Breast epithelium (tissue), 4 donors: ENCODE measurements at places on chromosomes 16 and 17.

DNA sequence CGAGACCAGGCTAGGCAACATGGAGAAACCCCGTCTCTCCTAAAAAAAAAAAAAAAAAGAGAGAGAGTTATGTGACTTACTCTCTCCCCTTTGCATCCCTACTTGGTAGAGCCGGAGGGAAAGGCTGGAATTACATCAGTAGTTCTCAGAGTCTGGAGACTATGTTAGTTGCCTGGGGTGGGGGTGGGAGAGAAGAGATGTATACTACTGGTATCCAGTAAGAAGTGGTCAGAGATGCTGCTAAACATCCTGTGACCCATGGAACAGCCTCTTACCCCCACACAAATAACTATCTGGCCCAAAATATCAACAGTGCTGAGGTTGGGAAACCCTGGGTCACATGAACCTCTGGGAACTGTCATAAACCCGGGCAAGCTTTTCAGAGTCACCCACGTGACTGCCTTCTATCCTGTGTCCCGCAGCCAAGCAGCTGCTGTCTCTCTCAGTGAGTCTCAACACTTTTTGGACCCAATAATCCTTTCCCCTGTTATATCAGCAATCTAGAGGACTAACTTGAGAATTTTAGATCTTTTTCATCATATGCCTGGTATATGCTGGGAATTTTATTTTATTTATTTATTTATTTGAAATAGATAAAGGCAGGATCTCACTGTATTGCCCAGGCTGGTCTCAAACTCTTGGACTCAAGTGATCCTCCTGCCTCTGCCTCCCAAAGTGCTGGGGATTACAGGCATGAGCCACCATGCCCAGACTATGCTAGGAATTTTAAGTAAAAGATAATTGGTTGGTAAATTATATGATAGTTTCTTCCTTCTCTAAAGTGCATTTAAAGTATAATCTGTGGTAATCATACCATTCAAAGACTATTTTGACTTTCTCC, 8.7 kb downstream of the EIF1 start:
- H3K4me1 ChIP-seq: no peaks in the 10 kb centered on the region
- H3K36me3 ChIP-seq: no peaks in the 10 kb centered on the region
- H3K27me3 ChIP-seq: no peaks in the 10 kb centered on the region
- H3K4me3 ChIP-seq: no peak overlapping the region
- H3K27ac ChIP-seq: peak overlapping the region; percentile 72

DNA sequence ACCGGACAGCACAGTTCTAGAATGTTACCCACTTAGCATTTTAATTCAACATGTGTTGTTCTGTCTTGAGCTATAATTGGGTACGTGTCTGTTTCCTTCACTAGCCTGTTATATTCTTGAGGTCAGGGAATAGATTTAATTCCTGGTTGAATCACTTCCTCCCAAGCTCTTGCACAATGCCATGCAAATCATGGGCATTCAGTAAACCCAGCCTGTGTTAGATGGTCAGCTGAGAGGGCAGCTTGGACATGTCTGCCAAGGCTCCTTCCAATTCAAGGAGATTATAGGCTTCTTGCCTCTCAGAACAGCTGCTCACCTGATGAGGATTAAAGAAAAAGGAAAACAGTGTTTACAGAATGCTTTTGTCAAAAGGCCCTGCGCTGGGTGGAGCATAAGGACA, 12.6 kb downstream of the C1QTNF1 start:
- H3K36me3 ChIP-seq: no peaks in the 10 kb centered on the region
- H3K4me1 ChIP-seq: peaks cover 4% of the 10 kb centered on the region
- DNase-seq: no peak
- peak overlapping the region; percentile 38 for H3K27ac ChIP-seq
- H3K27me3 ChIP-seq: no peaks in the 10 kb centered on the region

DNA sequence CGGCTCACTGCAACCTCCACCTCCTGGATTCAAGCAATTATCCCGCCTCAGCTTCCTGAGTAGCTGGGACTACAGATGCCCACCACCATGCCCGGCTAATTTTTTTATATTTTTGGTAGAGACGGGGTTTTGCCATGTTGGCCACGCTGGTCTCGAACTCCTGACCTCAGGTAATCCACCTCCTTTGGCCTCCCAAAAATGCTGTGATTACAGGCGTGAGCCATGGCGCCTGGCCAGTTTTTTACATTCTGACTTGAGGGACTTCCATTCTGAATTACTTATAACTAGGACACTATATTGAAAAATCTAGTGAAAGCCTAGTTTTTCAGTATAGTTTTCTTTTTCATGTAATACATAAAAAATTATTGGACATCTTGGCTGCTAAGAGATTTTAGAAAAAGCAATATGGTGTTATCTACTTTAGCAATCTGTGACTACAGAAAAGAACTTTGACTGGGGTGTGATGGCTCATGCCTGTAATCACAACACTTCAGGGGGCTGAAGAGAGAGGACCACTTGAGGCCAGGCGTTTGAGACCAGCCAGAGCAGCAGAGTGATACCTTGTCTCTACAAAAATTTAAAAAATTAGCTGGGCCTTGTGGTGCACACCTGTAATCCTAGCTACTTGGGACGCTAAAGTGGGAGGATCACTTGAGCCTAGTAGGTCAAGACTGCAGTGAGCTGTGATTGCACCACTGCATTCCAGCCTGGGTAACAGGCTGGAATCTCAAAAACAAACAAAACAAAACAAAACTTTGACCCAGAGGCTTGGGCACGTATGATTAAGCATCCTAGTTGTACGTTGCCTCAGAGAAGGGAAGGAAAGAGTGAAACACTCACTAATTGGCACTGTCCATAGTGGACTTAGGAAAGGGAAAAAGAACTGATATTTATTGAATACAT, 26.8 kb upstream of the GOSR1 start:
- no peaks in the 10 kb centered on the region for H3K36me3 ChIP-seq
- no peak overlapping the region for H3K27ac ChIP-seq
- H3K4me1 ChIP-seq: no peaks in the 10 kb centered on the region
- DNase-seq: no peak

DNA sequence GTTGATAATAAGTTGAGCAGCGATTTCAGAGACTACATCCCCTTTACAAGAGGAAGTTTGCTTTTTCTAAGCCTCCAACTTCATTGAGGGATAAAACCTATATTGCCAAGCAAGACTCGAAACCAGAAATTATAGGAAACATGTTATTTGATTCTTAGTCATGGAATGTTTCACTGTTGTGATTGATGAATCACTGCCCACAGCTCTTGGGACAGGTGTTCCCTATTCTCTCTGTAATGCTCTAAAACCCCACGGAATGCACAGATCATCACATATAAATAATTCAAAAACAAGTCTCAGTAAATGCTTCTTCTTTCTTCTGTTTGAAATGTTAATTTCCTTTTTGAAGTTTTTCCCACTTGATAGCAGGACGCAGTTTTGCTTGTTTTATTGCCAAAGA, 809.5 kb upstream of the GOT2 start:
- no peaks in the 10 kb centered on the region for H3K4me1 ChIP-seq
- no peak for DNase-seq
- no peak overlapping the region for H3K27ac ChIP-seq
- no peaks in the 10 kb centered on the region for H3K36me3 ChIP-seq
- no peaks in the 10 kb centered on the region for H3K27me3 ChIP-seq
- H3K4me3 ChIP-seq: no peak overlapping the region

DNA sequence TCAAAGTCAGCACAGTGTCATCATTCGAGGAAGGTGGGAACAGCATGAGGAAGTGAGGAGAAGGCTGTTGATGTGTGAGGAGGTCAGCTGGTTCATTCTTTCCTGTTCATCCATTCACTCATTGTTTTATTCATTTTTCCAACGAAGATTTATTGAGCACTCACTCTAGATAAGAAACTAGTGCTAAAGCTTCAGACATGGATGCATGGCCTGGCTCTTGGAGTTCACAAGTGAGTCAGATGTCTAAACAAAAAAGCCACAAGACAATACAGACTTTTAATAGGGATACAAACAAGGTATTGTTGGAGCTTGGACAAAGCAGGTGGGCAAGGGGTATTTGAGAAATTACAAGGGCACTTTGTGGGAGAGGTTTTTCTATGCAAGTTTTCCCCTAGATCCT, 31.3 kb upstream of the MPHOSPH6 start:
- H3K4me3 ChIP-seq: no peak overlapping the region
- no peaks in the 10 kb centered on the region for H3K27me3 ChIP-seq
- H3K4me1 ChIP-seq: no peaks in the 10 kb centered on the region
- H3K27ac ChIP-seq: no peak overlapping the region
- H3K36me3 ChIP-seq: no peaks in the 10 kb centered on the region

DNA sequence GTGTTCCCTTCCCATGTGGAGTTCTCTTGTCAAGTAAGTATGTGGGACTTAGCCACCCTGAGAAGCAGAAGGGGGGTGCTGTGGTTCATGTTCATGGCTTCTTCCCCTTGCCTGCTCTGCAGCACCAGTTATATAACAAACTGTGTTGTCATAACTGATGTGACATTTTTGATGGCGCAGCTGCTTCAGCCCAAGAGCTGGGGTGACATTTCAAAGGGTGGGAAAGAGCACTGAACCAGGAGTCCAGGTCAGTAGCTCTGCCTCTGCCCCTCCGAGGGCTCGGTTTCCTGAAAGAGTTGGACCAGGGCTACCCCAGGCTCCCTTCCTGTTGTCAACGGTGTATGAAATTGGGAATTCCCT, 7.4 kb downstream of the GNAO1 start:
- peaks cover under 1% of the 10 kb centered on the region for H3K27me3 ChIP-seq
- H3K4me3 ChIP-seq: no peak overlapping the region
- no peak for DNase-seq
- H3K27ac ChIP-seq: no peak overlapping the region
- no peaks in the 10 kb centered on the region for H3K4me1 ChIP-seq
- H3K36me3 ChIP-seq: no peaks in the 10 kb centered on the region

GRCh38 chr16:8588682-8589056, 1.6 kb downstream of the TMEM114 start:
- DNase-seq: no peak
- H3K4me3 ChIP-seq: no peak overlapping the region
- H3K27ac ChIP-seq: no peak overlapping the region
- peaks cover 7% of the 10 kb centered on the region for H3K4me1 ChIP-seq

GRCh38 chr17:55773671-55774070, 22.8 kb downstream of the PCTP start:
- no peak overlapping the region for H3K4me3 ChIP-seq
- H3K36me3 ChIP-seq: no peaks in the 10 kb centered on the region
- no peak for DNase-seq

DNA sequence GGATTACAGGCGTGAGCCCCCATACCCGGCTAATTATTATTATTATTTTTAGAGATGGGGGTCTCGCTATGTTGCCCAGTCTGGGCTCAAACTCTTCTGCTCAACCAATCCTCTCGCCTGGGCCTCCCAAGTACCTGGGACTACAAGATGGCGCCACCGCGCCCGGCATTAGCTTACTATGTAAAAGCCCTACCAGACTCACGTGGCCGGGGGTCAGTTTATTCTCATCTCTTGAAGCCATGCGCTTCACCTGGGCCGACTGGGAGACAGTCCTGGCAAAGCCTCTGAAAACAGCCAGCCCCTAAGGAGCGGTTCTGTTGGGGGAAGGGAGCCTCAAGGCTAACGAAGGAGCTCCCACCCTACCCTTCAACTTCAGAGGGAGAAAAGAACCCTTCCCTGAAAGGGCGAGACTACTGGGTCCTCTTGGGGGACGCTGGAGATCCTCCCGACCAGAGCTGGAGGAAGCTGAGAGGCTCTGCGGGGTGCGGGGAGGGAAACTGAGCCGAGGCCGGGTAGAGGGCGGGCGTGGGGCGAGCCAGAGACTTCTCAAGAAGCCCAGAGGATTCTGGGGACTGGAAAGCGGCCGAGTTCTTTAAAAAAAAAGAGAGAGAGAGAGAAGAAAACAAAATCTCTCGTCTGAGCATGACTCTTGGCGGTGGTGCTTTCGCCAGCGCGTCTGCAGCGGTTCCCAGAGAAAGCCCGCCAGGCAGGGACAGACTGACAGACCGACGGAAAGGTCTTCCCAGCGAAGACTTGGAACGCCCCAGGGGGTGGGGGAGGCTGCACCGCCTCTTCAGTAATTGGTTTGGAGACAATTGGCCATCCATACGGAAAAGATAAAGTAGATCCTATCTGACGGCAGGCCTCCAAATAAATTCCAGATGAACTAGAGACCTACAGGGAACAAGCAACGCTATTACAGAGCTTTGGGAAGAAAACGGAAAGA, 5.6 kb upstream of the TUBG2 start:
- peak overlapping the region; percentile 85 for H3K27ac ChIP-seq
- no peaks in the 10 kb centered on the region for H3K4me1 ChIP-seq
- DNase-seq: peak; percentile 59
- no peaks in the 10 kb centered on the region for H3K27me3 ChIP-seq
- H3K4me3 ChIP-seq: peak overlapping the region; percentile 46
- H3K36me3 ChIP-seq: no peaks in the 10 kb centered on the region

- peak; percentile 73 for DNase-seq
- H3K4me1 ChIP-seq: no peaks in the 10 kb centered on the region
- no peaks in the 10 kb centered on the region for H3K36me3 ChIP-seq
- no peaks in the 10 kb centered on the region for H3K27me3 ChIP-seq
- no peak overlapping the region for H3K27ac ChIP-seq
- H3K4me3 ChIP-seq: no peak overlapping the region
These were observed 3.4 kb downstream of the SLC38A10 start for GRCh38 chr17:81291662-81292061.

DNA sequence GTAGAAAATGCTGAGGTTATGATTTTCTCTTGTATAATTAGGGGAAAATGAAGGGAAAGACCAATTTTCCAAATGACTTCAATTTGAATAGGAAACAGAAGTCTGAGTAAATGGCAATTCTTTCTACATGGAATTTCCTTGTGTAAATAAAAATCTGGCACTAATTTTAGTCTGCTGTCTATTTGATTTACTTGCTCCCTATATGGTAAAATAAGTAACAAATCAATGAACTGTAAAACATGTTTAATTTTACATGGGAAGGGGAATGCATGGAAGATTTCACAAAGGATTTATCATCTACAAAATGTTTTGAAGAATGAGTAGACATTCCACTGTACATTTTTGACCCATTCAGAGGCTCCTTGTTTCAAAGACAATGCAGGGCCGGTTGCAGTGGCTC, 811.6 kb upstream of the GOT2 start:
- no peak overlapping the region for H3K27ac ChIP-seq
- H3K27me3 ChIP-seq: no peaks in the 10 kb centered on the region
- H3K4me3 ChIP-seq: no peak overlapping the region
- DNase-seq: no peak
- no peaks in the 10 kb centered on the region for H3K4me1 ChIP-seq

GRCh38 chr17:74892974-74893911, at the start of gene FADS6:
Gene FADS6, minus strand, starts transcription at chr17:74893633. Its CDS starts 38 bp downstream, at chr17:74893595.
- DNase-seq: no peak
- H3K27ac ChIP-seq: no peak within 1 kb of the TSS
- no peaks in the 10 kb centered on the region for H3K4me1 ChIP-seq
- no peaks in the 10 kb centered on the region for H3K36me3 ChIP-seq

- H3K36me3 ChIP-seq: no peaks in the 10 kb centered on the region
- DNase-seq: no peak
- no peak overlapping the region for H3K27ac ChIP-seq
- no peak overlapping the region for H3K4me3 ChIP-seq
- no peaks in the 10 kb centered on the region for H3K4me1 ChIP-seq
These were observed 13.4 kb downstream of the IRF8 start for GRCh38 chr16:85912211-85912974.

DNA sequence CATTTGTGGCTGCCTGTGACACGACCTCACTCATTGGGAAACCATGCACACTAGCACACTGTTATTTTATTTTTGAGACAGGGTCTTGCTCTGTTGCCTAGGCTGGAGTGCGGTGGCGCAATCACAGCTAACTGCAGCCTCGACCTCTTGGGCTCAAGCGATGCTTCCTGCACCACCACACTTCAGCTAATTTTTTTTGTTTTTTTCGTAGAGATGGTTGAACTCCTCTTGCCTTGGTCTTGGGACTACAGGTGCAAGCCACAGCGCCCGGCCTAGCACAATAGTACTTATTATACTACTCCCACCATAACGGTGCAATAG, 2.8 kb upstream of the NPTX1 start:
- H3K27ac ChIP-seq: no peak overlapping the region
- no peaks in the 10 kb centered on the region for H3K36me3 ChIP-seq
- no peak for DNase-seq
- H3K4me3 ChIP-seq: no peak overlapping the region
